ENCODE measurements at places on chromosomes 2 and 18.

- peak; percentile 7 for DNase-seq
Measured at GRCh38 chr2:170500770-170501169, 214.4 kb upstream of the SP5 start.

DNA sequence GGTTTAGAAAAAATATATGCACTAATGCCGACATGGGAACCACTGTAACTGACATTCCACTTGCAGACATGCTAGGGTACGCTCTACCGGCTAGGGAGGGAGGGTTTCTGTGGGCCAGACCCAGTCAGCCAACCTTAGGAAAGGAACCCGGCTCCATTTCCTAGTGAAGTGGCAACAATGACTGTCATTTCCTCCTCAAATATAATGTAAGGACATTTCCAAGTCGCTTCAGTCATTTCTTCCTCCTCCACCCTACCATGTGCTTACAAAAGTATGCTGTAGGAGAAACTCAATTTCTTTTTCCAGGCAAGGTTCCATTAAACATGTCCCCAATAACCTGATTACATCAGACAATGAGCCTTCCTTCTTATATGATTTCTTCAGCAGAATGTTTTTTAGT is 64.3 kb upstream of the PSMD14 start:
- DNase-seq = no peak

- DNase-seq = no peak
Measured at GRCh38 chr2:205568620-205569019, 113.7 kb upstream of the NRP2 start.

DNA sequence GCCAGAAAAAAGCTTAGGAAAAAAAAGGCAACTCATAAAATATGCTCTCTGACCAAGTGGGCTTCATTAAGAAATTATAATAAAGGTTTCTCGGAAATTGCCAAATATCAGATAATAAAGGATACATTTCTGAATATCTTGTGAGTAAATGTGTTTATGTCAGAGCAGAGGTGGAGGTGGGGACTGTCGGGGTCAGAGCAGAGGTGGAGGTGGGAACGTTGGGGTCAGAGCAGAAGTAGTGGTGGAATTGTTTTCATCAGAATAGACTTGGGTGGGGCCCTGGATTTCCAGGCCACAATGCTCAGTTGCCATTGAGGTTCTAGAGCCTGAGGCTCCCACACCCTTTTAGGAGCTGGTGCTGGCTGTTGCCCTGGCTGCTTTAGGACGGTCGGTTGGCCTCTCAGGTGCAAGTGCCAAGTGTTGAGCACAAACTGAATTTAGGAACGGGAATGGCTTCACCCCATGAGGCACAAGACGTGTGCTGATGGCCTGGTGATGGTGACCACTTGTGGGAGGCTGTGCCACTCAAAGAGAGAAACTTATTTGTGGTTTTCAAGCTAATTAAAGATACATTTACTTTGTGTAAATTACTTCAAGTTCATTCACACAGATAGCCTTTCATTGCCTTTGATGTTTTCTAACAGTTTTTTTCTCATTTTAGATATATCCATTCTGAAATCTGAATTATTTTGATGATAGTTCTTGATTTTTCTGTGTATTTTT is 131.5 kb downstream of the ATP9B start:
- DNase-seq = peak; percentile 56

- no peak for DNase-seq
Measured at GRCh38 chr2:139721411-139721995, 941.3 kb upstream of the NXPH2 start.

- no peak for DNase-seq
Measured at GRCh38 chr2:38825956-38826355, 47.9 kb downstream of the GEMIN6 start.

GRCh38 chr2:135650721-135651120 is 90.9 kb upstream of the UBXN4 start:
- no peak for DNase-seq

- no peak for DNase-seq
Measured at GRCh38 chr2:16869711-16870110, 204.1 kb upstream of the CYRIA start.

- DNase-seq = no peak
Measured at GRCh38 chr2:31522786-31523185, 58.0 kb downstream of the SRD5A2 start.

- peak; percentile 1 for DNase-seq
Measured at GRCh38 chr2:16394072-16394985, 271.3 kb downstream of the CYRIA start.

DNA sequence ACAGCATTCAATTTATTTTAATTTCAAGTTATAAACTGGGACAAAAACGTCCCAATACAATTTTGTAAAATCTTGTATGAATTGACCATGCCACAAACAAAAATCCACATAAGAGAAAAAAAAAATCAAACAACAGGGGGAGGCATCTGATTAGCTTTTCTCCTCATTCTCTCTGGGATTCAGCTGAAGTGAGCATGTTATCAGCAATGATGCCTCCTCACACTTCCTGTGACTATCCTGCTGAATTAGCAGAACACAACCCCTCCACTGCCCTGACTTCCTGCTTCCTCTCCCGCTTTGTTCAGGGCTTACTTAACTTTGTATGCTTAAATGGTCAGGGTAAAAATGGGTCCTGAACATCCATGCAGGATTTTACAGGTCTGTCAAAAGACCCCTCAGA is 132.2 kb upstream of the ITGB6 start:
- DNase-seq = peak; percentile 76

DNA sequence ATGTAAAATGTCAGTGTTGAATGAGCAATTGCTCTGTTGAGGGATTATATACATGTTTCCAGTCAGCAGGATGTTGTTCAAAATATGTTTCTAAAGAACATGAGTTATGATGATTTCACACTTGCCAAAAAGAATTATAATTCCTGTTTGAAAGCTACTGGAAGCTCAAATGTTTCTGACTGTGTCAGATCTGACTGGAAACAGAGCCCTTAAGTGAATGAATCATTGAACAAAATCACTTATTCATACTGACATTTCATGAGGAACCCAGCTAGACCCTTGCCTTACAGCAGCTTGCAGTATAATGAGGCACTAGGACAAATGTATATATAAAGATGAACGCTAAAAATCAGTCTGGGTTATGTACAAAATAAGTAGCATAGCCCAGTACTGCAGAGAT is 35.4 kb upstream of the ITGAV start:
- DNase-seq = peak; percentile 68

DNA sequence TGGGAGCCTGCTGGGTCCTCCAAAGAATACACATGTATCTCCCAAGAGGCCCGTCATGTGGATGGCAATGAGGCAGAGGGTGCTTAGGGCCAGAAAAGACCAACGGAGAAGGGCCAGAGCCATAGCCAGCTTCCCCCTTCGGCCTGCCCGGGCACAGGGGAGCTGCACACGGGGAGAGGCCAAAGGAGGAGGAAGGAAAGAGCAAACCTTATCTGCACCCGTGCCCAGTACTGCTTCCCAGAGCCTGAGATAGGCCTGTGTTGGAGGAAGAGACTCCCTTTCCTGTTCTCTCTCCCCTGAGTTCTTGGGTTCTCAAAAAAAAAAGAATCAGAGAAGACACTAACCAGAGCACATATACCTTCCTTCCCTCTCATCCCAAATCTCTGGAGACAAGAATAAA is 250.3 kb downstream of the ANAPC1 start:
- no peak for DNase-seq

- peak; percentile 63 for DNase-seq
Measured at GRCh38 chr18:12946549-12947284, 1.1 kb upstream of the SEH1L start.

GRCh38 chr2:221156062-221156734 is 415.9 kb downstream of the EPHA4 start:
- DNase-seq = no peak

GRCh38 chr2:203688798-203689197 is 17.6 kb upstream of the CD28 start:
- peak; percentile 83 for DNase-seq

- no peak for DNase-seq
Measured at GRCh38 chr2:240957656-240958365, 40.6 kb upstream of the SNED1 start.

DNA sequence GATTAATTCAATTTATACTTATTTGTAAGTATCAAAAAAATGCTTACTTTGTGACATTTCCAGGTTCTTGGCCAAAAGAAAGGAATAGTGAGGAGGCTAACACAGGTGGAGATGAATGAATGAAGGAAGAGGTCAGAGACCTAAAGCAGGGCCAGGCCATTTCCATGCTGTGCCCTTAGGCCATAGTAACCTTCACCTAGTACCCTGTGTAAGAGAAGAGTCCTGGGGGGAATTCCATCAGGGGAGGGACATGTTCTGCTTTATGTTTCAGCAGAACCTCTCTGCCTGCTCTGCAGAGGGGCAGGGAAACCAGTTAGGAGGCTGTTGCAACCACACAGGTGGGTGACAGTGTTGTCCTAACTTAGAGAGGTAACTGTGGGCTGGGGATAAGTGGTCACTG is 204.2 kb upstream of the CDH20 start:
- DNase-seq = no peak

GRCh38 chr2:180583441-180584140 is 396.8 kb upstream of the UBE2E3 start:
- DNase-seq = no peak

- no peak for DNase-seq
Measured at GRCh38 chr2:188852772-188853171, 121.4 kb upstream of the COL3A1 start.

DNA sequence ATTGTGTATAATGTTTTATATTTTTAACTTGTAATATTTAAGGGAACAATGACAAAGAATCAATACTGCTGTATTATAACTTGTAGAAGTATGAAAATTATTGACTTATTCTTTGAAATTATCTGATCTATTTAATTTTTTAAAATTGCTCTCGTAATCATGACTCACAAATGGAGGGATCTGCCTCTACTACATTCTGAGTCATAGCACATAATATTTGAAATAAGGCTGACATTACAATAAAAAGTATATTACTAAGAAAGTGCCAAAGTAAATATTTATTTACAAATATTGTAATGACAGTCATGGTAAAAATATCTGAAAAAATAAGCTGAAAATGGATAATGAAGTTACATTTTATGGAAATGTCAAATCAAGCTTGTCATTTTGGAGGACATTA is 1144.6 kb upstream of the CDH2 start:
- DNase-seq = no peak

DNA sequence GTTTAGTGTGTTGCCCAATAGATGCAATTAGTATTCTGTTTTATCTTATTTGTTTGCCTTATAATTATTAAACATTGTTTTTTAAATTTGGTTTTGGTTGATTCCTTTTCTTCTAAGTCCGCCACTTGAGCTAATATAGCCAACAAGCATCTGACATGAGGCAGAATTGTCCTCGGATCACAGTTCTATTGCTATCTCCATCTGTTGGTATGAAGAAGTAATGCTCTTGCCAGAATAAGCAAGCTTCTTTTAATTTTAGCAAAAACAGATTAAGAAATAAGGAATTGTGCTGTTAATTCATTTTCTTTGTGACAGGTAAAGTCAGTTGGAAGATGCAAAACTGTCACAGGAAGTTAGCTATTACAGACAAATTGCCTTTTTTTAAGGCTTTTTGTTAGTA is 54.3 kb downstream of the R3HDM1 start:
- DNase-seq = no peak

DNA sequence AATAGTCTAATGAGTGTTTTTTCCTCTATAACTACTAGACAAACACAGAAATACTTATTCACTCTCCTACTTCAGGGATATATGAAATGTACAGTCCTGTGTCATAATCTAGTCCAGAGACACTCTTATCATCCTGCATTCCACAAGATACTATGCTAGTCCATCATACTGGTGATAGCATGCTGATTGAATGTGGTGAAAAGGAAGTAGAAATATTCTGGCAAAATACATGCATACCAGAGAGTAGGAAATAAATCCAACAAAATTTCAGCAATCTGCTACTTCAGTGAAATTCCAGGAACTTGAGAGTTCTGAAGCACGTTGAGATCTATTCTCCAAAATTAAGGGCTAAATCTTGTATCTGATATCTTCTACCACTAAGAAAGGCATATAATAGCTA is 353.9 kb downstream of the PID1 start:
- no peak for DNase-seq

GRCh38 chr2:25308599-25308998 is 33.1 kb downstream of the DNMT3A start:
- DNase-seq = no peak

DNA sequence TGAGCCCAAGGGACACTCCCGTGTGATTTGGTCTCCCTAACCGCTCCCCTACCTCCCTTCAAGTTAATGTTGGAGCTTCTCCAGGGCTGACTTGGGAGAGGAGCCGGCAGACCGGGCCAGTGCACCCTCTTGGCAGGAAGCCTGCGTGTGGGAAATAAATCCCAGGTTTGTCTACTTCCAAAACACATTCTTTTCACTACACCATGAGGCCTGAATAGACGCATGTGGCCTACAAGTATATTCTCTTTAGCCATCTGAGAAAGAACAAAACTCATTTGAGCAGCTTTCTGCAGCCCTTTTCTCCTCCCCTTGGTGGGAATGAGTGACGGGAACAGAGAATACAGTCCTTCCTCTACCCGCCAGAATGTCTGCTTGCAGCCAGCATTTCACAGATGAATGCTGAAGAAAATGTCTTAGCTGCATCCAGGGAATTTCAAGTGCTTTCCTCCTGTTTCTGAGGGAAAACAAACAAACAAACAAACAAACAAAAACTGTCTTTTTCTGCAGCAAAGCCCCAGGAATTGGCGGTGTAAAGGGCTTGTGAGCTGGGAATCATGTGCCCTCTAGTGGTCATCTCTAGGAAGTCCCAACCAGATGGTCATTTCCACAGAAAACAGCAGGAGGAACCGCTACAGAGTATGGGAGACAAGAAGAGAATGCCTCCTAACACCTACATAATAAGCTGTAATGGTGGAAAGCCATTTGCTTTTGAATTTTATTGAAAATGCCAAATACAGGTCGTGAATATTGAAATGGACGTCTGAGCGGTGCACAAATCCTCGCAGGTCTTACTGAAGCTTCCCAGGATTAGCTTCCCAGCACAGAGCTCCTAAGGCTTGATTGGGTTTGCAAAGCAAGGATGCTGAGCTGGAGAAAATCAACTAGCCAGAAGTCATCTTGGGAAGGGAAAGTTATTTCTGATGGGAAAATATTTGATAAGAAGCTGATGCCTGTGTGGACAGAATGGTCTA is 41.2 kb upstream of the DAPL1 start:
- peak; percentile 63 for DNase-seq

GRCh38 chr2:67684991-67685390 is 287.9 kb downstream of the ETAA1 start:
- no peak for DNase-seq

- DNase-seq = no peak
Measured at GRCh38 chr2:20986024-20986939, 57.6 kb downstream of the APOB start.

GRCh38 chr2:37013315-37013641 is 46.9 kb upstream of the STRN start:
- no peak for DNase-seq

- DNase-seq = peak; percentile 91
Measured at GRCh38 chr2:70301344-70302194, at the start of gene FAM136A. Gene FAM136A (minus strand): TSS chr2:70302067. CDS start chr2:70302011, 56 bp downstream.
